ENCODE measurements at places on chromosomes 2 and 18.

DNA sequence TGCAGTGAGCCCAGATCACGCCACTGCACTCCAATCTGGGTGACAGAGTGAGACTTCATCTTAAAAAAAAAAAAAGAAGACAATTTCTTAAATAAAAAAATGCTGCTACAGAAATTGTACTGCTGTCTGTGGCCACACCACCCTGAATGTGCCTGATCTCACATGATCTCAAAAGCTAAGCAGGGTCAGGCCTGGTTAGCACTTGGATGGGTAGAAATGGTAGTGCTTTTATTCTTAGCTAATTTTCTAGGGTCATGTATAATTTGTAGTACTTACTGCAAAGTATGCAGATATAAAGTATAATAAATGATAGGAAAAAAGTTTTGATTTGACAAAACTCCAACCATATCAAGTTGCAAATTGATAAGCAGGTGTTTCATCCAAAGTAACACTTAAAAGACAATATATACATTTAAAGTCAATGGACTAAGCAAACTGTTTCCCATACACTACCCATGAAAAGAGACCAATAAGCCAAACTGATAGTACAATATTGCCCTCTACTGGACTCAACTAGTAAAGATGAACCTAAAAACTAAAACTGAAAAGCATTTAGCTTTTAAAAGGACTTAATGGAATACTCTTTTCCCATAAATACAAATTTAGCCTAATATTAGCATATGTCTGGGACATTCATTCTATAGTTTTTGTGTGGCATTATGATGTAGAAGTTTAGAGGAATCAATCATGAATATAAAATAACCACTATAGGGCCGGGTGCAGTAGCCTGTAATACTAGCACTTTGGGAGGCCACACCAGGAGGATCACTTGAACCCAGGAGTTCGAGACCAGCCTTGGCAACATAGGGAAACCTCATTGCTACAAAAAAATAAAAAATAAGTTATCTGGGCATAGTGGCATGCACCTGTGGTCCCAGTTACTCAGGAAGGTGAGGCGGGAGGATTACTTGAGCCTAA is 18.6 kb upstream of the PEX13 start:
- no peak for DNase-seq

DNA sequence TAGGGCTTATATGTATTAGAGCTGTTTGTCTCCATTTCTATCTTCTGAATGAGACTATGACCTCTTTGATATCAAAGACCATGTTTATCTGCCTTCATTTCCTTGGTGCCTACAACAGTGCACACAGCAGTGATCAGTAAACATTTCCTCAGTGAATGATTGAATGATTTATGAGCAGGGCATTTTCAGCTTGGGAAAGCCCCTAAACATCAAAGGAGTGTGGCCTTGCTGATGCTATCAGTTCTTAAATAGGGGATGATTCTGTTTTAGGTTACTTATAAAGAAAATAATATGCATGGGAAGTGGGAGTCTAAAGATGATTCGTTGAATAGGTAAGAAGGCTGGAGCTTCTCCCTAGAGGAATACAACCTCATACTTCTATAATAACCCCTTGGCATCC is 425.3 kb downstream of the ZNF521 start:
- DNase-seq = no peak

DNA sequence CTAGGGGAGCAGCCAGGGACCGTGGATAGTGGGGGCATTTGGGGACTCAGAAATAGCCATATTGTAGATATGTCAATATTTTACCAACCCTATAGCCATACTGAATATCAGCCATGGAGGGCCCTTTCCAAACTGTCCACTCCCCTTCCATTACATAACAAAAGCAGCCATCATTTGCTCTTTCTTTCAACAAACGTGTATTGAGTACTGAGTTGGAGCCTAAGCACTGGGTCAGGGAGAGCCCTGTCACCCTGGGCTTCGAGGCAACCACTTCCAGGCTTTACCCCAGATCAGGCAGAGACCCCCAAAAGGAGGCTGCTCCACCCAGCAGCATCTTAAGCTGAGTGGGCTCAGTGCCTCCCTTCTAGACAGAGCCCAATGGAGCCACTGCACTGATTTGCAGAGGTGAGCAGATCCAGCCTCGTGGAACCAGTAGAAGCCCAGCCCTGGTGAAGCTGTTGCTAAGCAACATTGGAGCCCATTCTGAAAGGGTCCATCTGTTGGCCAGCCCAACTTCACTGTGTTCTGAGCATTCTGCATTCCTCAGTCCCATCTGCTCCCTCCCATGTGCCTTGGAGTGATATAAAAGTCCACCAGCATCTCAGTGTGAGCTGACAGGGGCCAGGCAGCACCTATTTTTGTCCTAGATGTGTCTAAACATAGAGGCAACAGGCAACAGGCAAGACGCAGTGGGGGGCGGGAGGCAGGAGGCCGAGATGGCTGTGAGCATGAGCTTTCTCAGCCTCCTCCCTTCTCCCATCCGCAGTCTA is 112.1 kb downstream of the PLB1 start:
- DNase-seq = no peak

- no peak for DNase-seq
Observed at GRCh38 chr2:129812071-129812470, 167.4 kb upstream of the RAB6C start.

DNA sequence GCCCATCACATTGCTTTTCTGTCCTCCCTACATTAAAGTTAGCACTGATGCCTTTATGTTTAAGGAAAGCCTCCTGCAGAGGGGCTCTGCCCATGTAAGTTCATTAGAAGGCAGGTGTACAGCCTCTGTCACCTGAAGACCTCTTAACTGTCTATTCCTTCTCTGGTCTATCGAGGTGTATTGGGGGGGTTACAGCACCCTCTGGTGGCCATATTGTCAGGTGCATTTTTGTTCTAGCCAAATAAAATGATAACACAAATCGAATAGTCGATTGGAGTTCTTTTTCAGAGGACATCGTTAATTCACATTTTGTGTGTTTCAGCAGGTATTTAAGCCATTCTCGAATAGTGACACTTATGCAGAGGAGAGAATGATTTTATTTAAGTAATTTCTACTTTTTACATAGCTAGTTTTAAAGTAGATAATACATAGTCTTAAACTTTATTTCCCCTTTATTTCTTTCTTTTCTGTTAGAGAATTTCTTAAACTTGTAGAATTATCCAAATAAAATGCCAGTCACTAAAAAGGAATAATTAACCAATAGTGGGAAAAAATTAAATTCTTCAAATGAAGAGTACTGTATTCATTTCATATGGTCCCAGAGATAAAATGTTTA is 136.8 kb downstream of the NEDD4L start:
- DNase-seq = no peak

DNA sequence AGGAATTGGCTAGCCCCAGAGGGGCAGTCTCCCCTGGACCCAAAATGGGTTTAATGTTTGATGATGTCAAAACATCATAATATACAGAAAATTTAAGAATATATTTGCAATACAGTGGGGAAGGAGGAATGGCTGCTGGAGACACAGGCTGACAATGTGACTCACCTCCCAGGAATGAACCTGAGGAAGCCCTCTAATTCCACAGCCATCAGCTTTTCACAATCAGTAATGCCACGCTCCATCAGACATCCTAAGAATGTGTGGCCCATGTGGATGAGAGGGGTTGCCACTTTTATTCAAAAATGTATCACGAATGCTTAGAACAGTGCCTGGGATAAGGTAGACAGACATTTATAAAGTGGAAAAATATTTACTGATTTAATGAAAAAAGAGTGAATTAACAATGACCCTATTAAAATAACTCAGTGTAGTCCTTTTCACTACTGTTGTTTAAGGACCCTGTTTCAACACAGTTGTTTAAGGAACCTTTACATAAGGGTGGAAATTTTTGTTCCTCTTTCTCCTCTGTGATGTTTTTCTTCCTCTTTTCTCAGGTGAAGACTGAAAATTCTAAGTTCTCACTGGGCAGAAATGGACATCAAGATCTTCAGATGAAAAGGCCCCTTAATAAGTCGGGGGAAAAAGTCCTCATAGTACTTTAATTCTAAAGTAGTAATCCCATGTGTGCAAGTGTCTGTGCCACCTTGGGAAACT is 17.5 kb upstream of the TMEM163 start:
- DNase-seq = peak; percentile 85

GRCh38 chr18:57970356-57971095 is 73.5 kb upstream of the NEDD4L start:
- DNase-seq = no peak

DNA sequence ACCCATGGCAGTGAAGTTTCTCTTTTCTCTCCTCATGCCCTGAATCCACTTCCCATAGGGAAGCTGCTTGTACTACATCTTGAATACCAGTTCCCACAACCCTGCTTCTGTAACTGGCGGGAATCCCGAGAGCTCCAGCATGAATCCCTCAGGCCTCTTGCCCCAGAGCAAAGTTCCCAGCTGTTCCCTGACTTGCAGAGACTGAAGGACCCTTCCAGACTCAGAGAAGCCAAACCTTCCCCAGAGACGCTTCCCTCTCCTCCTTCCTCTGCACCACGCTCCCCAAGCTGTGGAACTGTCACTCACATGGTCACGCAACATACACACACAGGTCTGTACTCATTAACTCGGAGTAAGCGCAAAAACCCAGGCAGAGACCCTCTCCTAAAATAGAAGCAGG is 26.4 kb downstream of the TRAPPC12 start:
- no peak for DNase-seq

DNA sequence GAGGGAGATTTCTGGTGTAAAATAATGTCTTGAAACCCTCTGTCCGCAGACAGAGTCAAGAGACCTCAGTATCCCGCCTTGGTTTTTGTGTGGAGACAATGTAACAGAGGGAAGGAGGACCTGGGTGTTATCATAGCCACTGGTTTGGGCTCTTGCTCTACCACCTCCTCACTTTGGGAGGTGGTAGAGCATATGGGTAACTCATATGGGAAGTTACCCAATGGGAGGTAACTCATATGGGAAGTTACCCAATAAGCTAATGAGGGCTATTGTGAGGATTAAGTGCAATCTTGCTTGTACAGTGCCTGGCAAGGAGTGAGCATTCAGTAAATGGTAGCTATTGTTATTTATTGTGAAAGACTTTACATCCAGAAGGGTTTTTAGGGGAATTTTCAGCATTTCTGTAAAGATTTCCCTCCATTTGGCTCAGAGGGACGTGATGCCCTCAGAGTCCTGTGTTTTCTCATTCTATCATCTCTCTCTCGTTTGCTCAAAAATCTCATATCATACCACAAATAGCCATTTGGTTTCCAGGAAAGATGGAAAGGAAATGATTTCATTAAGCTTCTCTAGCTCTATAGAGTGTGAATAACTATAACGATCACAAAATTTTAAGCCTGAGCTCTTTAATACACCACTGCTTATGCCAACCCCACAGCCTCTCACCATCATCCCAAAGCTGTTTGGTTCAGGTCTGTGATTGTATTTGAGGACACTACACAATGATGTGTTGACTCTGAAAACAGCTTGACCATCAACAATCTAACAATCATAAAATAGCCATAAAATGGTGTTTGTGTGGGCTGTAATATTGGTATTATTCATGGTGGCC is 307.7 kb downstream of the STK39 start:
- no peak for DNase-seq

DNA sequence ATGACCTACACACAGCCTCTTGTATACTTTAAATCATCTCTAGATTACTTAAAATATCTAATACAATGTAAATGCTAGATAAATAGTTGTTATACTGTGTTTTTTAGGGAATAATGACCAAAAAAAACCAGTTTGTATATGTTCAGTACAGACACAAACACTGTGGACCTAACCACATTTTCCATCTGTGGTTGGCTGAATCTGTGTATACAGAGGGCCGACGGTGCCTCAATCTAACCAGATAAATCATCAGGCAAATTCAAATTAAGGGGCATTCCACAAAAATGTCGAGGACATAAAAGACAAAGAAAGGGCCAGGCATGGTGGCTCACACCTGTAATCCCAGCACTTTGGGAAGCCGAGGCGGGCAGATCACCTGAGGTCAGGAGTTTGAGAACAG is 14.1 kb downstream of the MGAT4A start:
- DNase-seq = no peak

- no peak for DNase-seq
Observed at GRCh38 chr18:63962137-63962536, 7.7 kb upstream of the SERPINB8 start.

DNA sequence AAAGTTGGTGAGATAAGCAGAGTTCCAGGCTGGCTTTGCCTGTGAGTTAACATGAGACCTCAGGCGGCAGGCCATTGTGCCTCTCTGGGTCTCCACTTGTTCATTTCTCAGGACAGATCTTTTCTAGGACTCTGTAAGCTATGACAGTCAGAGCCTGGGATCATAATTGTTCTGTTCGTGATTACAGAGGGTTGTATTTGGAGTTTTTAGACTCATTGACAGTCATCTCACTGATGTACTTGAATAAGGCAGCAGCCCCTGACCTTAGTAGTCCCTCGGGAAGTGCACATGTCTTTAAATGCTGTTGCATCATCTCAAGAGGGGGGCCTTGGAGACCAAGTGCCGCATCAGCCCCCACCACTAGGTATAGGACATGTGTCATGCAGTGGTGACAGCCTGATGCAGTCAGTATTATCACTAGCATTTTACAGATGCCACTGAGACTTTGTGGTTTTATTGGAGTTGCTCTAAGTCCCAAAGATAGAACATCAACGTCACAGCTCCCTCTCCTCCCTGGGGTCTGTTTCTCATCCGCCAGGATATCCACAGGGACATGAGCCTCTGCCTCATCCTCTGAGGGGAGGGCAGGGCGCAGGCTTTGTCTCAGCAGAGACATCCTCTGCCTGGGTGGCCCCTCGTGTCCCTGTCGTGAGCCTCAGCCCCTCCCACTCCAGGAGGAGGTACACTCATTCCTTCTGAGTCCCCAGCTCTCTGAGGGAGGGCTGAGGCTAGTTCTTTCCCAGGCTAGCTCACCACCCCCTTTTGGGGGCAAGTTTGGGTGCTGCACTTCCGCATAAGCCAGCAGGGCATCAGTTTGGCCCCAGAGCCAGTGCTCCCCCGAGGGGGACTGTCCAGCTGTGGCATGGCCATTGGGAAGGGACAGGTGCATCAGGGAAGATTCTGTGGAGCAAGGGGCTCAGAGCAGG is 14.1 kb downstream of the GLI2 start:
- DNase-seq = no peak

DNA sequence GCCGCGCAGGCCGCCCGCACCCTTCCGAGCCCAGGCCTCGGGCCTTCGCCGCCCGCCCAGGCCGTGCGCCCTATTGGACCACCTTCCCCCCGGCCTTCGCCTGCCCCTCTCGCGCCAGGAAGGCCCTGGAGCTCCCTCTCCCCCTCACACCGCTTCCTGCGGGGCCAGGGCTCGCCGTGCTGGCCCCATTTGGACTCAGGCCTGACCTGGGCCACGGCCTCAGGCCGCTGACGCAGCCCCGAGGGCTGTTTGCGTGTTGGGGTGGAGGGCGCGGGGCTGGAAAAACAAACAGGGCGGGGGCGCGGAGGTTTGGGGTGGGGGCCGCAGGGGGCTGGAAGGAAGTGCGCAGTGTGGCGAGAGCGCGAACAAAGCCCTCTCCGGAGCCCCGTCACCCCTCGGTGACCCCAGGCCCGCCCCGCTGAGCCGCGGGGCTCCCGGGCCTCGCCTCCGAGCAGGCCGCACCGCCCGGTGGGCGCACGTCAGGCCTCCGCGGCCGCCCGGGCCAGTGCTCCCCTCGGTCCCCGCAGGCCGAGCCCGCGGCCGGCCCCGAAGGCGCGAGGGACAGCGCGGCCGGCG is 12.3 kb upstream of the SIX3 start:
- DNase-seq = no peak

GRCh38 chr2:98737848-98738247 is 6.9 kb upstream of the MGAT4A start:
- DNase-seq = no peak
